ENCODE measurements at places on chromosomes 11 and 22.

DNA sequence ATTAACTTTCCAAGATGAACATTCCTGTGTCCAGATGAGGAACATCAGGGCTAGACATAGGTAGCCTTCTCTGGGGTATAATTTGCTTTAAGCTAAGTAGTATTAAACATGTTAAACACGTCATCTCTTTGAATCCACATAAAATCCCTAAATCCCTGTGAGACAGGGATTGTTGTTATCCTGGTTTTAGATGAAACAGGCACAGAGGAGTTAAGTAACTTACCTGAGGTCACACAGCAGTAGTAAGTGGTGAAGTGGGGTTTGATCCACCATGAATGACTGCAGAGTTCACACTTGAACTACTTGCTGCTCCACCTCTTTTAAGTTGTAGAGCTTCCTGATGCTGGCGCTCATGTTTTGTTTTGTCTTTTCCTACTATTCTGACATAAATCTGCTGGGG is 82.6 kb upstream of the NNMT start:
- DNase-seq = no peak

DNA sequence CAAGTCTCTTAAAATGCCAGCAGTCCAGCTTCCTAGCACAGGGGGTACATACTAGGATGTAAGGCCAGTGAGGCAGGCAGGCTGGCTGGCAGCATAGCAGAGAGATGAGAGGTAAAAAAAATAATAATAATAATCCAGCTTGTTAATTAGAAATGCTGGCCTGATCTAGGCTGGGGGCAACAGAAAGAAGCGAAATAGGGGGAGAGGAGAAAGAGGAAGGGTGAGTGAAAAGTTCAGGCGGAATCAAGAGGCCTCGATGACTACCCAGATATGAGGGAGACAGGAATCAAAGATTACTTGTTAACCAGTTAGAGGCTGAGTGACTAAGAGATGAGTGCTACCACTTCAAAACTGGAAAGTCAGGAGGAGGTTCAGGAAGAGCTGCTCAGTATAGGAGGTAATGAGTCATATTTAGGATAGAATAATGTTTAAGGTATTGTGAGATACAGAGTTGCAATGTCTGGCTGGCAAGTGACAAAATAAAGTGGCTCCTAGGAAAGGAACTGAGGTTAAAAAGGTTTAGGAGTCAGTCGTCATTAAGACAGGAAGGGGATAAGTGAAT is 2.8 kb downstream of the ALKBH8 start:
- DNase-seq = no peak

GRCh38 chr22:22452996-22453686 is 55.4 kb downstream of the ZNF280B start:
- DNase-seq = no peak

DNA sequence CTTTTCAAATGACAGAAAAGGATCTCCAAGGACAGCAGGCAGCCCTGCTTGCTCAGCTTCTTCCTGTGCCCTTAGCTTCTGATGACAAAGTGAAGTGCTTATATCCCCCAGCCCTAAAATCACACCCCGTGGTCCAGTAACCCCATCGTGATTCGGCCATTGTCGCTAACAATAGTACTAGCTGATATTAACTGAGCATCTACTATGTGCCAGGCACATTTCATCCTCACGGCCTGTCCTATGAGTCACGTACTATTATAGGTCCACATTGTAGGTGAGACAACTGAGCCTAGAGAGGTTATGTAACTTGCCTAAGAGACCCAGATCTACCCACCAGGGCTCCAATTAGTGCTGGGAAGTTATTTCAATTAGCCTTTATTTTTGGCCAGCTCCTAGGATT is 6.1 kb downstream of the SCN4B start:
- DNase-seq = no peak

Data from cerebellar nuclear complex (tissue), 1 donor.